Sciatic nerve (tissue), 2 donors: ENCODE measurements at places on chromosomes 3 and 15.

- no peak for DNase-seq
These were observed 81.7 kb upstream of the UMPS start for GRCh38 chr3:124648551-124648950.

- DNase-seq: no peak
These were observed 30.9 kb downstream of the CCDC191 start for GRCh38 chr3:114025451-114025850.

- no peak for DNase-seq
These were observed 34.3 kb downstream of the PRR23E start for GRCh38 chr3:127226946-127227842.

- DNase-seq: no peak
These were observed 144.9 kb upstream of the PLAAT1 start for GRCh38 chr3:193096076-193096475.

DNA sequence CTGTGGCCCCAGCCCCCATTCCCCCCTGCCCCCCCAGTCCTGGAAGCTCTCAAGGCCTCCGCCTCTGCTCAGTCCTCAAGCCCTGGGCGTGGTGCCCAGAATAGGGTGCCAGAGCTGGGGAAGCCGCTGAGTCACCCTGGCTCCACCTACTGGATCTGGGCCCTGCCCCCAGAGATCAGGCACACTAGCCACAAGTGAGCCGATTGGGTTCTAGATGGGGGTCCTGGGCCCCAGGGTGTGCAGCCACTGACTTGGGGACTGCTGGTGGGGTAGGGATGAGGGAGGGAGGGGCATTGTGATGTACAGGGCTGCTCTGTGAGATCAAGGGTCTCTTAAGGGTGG is 5.7 kb downstream of the EIF4G1 start:
- DNase-seq: peak; percentile 98

GRCh38 chr15:47577461-47577860 is 139.8 kb upstream of the SEMA6D start:
- DNase-seq: no peak

GRCh38 chr15:58212909-58213526 is 74.8 kb downstream of the AQP9 start:
- DNase-seq: no peak

GRCh38 chr3:25527801-25528200 is 99.7 kb downstream of the RARB start:
- DNase-seq: no peak

- no peak for DNase-seq
These were observed 775.0 kb downstream of the SQOR start for GRCh38 chr15:46409841-46410301.

DNA sequence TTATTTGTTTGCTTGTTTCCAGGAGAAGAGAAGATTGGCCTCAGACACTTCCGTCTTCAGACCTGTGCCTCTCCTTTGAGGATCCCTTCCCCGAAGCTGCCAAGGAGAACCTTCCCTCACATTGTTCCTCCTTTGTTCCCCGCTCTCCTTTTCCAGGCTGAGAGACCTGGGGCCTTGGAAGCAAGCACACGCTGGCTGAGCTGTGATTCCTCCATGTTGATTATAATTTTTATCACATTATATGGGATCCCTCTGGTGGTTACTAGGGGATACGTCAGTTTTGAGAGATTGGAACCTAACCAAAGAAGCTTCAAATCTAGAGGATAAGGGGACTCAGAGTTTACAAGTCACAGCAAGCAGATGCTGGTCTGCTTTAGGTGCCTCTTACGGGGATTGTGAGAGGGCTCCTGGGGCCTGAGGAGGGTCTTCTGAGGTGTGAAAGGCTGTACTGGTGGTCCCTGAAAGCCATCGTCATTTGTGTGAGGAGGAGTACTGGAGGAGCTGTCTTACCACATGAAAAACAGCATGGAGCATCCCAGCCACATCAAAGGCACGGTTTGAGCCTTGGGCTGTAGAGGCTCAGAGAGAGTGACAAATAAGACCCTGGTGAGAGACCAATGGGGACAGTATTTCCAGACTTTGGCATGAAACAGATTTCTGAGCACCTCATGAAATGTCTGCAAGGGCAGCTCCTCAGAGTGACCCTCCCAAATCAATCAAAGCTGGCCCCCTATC is 760.1 kb upstream of the CFAP20DC start:
- no peak for DNase-seq

DNA sequence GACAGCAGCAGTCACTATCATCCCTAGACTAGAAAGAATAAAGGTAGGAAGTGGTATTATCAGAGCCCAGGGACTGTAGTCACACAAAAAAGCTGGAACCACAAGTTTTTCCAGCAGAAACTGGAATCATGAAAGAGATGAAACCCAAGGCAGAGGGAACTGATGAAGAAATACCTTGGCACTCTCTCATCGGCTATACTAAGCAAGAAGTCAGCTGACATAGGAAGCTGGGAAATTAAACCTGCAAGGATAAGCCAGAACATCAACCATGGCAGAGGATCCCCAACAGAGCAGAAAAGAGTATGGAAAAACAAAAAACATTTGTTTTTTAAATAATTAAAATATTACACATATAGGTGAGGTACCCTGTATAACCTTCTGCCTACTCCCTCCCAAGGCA is 86.5 kb downstream of the AQR start:
- DNase-seq: no peak

DNA sequence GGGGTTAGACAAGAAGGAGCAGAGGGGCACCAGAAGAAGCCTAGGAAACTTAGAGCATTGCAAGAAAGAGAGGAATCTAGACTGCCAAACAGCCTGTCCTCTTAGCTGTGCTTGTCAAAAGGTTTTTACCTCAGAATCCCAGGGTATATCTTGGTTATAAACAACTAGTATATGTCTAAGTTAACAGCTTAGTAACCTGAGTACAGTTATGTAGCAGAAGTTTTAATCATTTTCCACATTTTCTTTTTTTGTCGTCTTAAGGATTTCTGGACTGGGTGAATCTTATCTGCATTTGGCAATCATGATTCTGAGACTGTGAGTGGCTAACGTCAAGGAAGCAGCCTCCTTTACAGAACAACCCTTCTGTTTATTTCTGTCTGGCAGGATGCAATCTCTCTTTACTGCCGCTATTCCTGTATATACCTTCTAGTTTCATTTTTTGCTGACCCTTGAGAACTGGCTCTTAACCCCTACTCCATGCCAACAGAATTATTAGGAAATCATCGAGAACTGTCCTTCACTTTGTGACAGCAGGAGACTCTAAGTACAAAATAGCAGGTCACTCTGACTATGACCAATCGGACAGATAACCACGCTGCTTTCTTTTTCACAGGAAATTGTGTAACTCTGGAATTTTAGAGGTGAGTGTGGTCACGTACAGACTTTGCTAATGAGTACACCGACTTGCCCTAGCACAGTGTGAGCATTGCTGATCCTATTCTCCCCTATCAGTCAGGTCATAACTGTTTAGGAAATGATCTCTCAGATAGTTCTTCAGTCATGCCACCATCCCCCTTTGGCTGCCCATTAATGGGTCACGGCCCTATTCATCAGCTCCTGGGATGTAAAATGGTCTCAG is 3.3 kb upstream of the CP start:
- no peak for DNase-seq
